Activated CD4-positive, alpha-beta T cell treated with anti-CD3 and anti-CD28 coated beads, Interleukin-2, amount 50 U/mL, for 1 hour (primary cell): ENCODE measurements at places on chromosomes 13 and 19.

GRCh38 chr19:4519521-4520277 is 1.4 kb upstream of the PLIN4 start:
- no peak for DNase-seq

- DNase-seq: peak; percentile 37
Observed at GRCh38 chr19:42606660-42607351, 12.1 kb upstream of the CEACAM8 start.

DNA sequence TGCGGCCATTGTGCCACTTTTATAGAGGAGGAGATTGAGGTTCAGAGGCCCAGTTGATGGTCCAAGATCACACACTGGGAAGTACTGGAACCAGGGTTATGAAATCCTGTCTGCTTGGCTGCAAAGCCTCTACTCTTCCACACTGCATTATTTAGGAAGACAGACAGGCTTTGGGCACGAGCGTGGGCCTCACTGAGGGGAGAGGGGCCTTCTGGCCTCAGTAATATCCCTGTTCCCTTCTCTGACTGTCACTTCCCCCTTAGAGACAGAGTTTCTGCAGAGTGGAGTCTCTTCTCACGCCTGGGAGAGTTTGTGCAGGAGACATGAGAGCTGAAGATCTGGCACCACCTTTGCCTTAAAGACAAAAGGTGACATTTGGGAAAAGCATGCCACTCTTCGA is 49.0 kb upstream of the PNMA8B start:
- DNase-seq: no peak

GRCh38 chr19:16836115-16837034 is 7.2 kb downstream of the SIN3B start:
- no peak for DNase-seq
